ENCODE measurements at places on chromosomes 1 and 21. TPM values are rescaled to one million over a fixed set of nuclear protein-coding genes. Genes with fewer than 3 reads are reported as not detected.
A peak's percentile ranks its signal among the peaks of the same experiment; 100 is the strongest.

Gene NOL9
- 29.6 TPM for total RNA-seq

Gene PTPRC
- total RNA-seq = 714 TPM

DNA sequence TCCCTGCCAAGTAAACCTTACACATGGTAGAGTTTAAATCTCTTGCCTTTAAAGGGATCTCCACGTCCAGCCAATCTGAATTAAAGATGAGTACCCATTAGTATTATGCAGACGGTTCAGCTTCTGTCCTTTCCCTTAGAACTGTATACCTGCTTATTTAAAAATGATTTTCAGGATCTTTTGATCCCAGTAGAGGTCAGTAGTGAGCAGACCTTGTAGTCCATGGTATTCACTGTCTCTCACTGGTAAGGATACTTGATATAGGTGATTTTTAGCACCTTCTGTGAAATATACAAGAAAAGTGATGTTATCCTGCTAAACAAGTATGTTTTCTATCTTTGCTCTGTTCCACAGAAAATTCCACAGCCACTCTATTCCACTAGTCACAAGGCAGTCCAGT is 1211.6 kb upstream of the ADGRL4 start:
- no peak for DNase-seq

- DNase-seq = peak; percentile 12
These were observed 51.8 kb upstream of the H6PD start for GRCh38 chr1:9182784-9183257.

DNA sequence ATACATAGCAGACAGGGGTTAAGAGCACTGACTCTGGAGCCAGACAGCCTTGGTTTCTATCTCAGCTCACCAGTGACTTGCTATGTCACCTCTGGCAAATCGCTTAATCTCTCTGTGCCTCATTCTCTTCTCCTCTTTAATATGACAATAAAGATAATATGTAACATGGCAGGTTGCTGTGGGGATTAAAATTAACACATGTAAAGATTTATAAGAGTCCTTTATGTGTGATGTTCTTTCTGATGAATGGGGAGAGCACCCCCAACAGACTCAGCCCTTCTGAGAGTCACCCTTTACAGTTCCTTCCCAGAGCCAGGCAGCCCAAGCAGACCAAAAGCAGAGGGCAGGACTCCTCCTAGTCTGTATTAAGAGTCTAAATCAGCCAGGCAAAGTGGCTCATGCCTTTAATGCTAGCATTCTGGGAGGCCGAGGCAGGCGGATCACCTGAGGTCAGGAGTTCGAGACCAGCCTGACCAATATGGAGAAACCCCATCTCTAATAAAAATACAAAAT is 76.5 kb upstream of the SDC3 start:
- no peak for DNase-seq
